NCI-H1048 (cell line): ENCODE measurements at places on chromosomes 4 and X.

DNA sequence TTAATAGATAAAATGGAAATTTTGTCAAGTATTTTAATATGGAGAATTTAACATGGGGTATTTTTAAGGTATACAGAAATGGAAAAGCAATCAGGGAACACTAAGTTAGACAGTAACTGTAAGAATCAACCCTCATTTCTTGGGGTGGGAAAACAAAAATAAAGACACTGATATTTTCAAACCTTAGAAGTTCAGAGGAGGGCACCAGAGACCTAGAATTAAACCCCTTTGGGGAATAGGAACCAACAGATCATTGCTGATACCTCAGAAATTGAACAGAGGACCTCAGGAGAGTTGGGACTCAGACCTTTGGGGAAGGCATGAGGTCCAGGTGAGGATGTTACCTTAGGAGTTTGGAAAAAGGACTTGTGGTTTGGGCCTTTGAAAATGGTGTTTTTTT, 435.6 kb downstream of the TMA16 start:
- no peak for DNase-seq

DNA sequence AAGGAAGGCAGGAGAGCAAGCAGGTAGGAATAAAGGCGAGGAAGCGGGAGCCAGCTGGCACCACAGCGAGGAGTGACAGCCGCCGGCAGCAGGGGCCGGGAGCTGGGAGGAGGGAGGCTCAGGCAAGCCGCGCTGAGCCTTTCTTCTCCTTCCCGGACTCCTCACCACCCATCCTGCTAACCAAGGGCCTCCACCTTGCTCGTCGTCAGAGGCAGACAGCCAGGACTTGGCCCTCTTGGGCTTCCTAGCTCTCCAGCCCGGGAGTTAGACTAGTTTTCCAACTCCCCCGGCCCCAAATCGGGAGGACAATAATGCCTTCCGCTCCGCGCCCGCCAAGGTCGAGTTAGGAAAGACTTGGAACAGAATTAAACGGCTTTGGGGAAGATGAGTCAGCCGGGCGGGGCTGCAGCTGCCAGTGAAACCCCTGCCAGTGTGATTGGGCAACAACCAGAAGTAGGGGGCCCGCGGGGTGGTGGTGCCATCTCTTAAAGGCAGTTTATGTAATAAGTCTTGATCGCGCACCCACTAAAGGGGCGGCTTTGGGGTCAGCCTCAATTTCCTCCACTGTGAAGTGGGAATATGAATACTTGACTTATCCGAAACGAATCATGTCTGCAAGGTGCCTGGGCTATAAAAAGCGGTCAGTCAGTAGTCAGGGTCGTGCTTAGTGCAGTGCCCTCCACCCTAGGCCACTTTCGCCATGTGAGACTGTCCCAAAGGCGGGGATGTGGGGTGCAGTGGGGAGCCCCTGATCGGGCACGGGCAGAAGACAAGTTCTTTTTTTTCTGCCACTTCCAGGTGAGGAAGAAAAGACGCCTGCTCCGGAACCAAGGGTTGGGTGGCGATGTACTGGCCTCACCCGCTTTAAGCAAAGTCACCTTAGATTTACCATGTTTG, 6.7 kb upstream of the HSD17B10 start:
- DNase-seq = no peak

DNA sequence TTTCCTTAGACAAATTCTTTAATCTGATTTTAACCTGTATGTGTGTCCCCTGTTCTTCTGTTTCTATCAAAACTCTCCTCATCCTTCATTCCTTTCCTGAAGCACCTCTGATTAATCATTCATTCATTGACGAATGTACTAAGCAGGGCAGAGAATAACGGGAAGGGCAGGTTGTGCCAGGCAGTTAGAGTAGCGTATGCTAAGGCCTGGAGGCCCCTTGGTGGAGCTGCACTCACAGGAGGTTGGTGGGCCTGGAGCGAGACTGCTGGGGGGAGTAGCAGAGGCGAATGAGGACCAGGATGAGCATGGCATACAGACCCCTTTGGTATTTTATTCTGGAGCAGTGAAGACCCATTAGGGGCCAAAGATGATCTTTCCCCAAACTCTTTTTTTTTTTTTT, 22.5 kb downstream of the PTTG2 start:
- DNase-seq = no peak

DNA sequence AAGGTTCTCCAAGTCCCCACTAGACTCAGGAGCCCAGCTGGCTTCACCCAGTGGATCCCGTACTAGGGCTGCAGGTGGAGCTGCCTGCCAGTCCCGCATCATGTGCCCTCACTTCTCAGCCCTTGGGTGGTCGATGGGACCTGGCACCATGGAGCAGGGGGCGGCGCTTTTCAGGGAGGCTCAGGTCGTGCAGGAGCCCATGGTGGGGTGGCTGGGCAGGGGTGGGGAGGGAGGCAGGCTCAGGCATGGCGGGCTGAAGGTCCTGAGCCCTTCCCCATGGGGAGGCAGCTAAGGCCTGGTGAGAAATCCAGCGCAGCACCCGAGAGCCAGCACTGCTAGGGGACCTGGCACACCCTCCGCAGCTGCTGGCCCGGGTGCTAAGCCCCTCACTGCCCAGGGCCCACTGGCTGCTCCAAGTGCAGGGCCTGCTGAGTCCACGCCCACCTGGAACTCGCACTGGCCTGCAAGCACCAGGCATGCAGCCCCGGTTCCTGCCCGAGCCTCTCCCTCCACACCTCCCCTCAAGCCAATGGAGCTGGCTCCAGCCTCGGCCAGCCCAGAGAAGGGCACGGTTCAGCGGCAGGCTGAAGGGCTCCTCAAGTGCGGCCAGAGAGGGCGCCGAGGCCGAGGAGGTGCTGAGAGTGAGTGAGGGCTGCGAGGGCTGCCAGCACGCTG, 72.7 kb upstream of the SLIT2 start:
- DNase-seq = no peak

GRCh38 chr4:3375688-3376087, 66.1 kb upstream of the HGFAC start:
- no peak for DNase-seq

- DNase-seq = no peak
Measured at GRCh38 chr4:15744016-15744545, 34.0 kb upstream of the CD38 start.
